Cerebellum (tissue), 4 donors: ENCODE measurements at places on chromosomes 3 and 15. TPM values are rescaled to one million over a fixed set of nuclear protein-coding genes. Genes with fewer than 3 reads are reported as not detected.

GRCh38 chr15:81419332-81419943, 45.4 kb upstream of the TMC3 start:
- no peak for DNase-seq

GRCh38 chr3:10557781-10558373, 52.5 kb upstream of the ATP2B2 start:
- DNase-seq = peak; percentile 48

GRCh38 chr15:51253366-51253765, 85.0 kb downstream of the CYP19A1 start:
- DNase-seq = no peak

DNA sequence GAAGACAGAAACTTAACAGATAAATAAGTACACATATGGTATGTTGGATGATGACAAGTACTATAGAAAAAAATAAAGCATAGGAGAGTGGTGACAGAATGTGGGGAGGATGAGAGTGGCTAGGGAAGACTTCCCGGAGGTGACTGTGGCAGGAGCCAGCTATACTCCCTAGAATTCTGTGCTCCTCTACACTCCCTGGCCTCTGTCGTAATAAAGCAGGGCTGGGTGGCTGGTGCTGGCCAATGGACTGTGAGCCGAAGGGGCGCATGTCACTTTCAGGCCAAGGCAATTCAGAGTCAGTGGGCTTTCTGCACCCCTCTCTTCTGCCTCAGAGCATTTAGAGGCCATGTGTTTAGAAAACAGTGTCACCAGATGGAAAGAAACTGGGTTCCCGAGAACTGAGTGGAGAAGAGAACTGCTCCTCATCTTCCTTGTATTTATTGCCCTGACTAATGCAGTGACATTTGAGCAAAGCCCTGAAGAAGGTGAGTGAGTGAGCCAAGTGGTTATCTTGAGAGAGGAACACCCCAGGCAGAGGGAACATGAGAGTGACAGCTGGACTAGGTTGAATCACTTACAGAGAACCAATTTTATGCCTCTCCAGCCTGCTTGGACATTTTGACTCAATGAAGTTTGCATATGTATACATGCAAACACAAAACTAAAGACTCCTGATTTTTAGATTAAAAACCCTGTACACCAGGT, 5.2 kb upstream of the VPS8 start:
- no peak for DNase-seq

DNA sequence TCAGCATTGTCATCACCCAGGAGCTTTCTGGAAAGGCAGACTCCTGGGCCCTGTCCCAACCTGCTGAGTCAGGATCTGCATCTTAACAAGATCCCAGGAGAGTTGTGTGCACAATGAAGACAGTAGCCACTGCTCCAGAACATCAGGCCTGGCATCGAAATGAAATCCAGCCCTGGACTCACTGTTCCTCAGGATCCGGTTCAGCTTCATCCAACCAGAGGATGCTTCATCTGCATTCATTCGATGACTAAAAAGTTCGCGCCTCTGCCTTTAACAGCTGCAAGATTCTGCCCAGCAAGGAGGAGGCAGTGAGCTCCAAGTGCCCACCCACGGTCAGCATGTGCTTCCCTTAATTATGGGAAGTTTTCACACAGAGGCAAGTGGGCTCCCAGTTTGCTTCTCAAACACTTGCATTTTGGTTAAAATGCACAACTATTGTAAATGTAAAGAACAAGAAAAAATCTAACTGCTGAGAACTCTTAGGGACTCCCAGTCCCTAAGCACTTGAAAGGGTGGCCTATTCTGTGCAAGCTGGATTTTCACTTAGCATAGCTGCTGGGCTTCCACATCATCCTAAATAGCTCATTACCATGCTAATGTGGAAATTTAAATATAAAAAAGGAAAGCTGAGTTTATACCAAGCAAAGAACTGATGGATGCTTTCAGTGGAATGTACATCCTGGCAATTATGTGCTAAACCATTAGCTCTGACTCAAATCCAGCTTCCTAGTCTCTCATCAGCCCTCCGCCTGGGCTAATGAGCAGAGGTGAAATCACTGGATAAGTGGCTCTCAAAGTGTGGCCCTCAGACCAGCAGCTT, 25.5 kb upstream of the ESYT3 start:
- DNase-seq = no peak

DNA sequence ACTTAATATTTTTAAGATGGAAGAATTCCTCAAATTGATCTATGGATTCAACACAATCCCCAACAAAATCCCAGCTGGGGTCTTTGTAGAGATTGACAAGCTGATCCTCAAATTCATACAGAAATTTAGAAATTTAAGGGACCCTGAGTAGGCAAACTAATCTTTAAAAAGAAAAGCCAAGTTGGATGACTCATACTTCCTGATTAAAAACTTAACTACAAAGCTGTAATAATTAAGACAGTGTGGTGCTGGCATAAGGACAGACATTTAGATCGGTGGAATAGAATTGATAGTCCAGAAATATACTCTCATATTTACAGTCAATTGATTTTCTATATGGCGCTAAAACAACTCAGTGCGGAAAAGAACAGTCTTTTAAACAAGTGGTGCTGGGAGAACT, 11.6 kb downstream of the FAM162A start:
- DNase-seq = no peak

DNA sequence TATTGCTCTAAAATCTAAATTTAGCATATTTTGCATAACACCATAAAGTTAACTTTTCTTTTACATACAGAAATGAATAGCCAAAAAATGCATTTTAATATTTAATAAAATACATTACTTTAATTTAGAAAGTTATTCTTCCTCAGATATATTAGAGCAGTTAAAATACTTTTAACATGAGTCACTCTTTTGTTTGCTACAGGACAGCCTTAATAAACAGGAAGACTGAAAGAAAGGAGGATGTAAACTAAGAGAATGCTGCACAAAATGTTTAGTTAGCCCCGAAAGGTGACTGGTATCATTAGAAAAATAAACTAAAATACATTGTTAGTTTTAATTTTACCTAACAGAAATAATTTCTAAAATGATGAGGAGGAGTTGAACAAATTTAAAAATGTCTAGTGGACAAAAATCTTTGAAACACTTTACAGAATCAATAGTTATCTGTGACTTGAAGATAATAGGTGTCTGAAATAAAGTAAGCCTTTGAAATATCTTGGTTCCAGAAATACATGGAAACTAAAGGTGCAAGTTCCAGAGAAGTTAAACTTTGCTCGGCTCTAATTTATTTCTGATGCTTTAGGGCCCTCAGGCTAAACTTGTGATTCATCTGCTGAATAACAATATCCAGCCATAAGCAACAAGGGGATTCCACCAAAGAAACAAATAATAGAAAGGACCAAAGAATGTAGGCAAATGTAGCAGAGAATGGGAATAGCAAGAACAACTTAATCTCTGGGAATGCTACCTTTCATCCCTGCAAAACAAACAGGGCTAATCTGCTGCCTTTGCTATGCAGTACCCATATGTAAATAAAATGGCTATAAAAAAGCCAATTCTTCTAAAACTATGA, 138.3 kb upstream of the UBP1 start:
- DNase-seq = no peak

DNA sequence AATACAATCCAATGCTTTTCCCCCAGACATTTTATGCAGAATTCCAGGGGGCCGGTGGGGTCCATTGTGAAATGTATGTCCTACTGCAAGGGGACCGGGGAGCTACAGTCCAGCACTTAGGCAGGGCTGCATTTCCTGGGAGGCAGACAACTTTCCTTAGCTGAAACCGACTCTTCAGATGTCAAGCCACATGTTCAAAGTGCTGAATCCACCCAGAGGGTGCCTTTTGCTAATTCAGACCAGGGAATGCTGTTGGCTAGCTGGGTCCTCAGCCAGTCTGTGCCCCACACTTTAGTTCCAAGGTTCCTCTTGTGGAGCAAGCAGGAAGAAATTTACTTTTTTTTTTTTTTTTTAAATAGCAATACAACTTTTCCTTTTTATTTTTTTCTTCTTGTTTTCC, 219.5 kb upstream of the LRTM1 start:
- no peak for DNase-seq

DNA sequence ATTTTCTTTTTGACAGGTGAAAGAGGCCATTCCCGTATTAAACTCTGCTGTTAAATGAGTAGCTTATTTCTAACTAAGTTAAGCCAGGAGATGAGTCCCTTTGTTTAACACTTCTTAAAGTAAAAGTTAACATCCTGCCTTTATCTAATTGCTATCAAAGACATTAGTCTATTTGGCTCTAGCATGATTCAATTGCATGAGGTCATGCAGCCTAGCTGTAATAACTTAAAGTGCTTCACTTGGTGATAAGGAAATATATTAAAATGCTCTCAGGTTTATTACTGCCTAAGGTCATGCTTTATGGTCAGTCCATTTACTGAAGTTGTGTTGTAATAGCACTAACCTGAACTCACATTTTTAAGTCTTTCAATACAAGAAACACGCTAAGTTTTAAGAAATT, 82.3 kb upstream of the MLF1 start:
- no peak for DNase-seq

- DNase-seq = no peak
Measured at GRCh38 chr3:154786724-154787123, 293.4 kb upstream of the MME start.

- DNase-seq = no peak
Measured at GRCh38 chr3:39325236-39325635, 4.3 kb upstream of the CCR8 start.

GRCh38 chr3:195117978-195118581, 152.9 kb downstream of the XXYLT1 start:
- DNase-seq = no peak

GRCh38 chr15:85941186-85941855, 138.3 kb upstream of the AGBL1 start:
- DNase-seq = no peak

DNA sequence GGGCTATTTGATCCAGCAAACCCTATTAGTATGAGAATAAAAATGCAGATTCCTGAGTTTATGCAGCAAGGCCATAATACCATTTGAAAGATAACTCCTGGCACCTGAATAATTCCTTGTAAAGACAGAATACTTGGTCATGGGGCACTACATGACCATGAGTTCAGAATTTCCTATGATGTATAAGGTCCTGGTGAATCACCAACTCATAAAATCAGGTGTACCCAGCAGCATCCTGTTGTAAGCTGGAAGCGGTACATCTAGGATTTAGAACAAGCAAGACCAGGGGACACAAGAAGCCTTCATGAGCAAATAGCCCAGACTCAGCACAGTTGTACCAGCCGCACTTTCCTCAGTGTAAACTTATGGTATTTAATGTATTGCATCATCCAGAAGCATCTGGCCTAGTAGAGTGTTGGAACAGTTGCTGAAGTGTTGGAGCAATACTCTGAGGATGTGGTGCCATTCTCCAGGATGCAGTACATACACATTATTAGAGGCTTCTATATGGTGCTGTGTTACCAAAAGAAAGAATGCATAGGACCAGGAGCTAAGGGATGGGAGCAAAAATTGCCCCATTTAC, 233.4 kb downstream of the SQOR start:
- DNase-seq = no peak

DNA sequence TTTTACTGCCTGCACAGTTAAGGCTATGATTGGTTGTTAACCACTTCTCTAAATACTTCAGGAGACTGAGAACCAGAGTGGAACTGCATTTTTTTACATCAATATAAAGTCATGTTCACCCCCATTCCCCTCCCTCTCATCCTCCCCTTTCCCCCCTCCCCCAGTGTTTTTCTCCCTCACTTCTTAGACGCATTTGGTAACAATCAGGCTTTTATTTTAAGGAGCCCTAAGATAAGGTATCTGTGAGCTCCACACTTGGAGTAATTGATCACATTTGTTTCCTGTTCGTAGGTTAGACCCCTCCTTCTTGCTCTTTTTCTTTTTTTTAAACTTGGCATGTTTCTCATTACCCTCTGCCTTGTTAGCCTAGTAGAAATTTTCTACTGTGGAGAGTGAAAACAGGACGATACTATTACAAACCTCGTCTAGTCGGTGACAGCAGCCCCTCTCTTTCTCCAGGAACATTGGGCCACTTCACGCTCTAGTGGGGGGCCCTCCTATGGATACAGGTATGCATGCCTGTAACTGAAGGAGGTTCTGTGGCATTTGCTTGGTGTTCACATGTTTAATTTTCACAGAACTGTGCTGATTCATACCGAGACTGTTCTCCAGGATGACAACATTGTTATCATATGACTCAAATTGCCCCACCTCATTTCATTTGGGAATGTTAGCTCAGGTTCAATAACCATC, 314.4 kb downstream of the MECOM start:
- DNase-seq = no peak

DNA sequence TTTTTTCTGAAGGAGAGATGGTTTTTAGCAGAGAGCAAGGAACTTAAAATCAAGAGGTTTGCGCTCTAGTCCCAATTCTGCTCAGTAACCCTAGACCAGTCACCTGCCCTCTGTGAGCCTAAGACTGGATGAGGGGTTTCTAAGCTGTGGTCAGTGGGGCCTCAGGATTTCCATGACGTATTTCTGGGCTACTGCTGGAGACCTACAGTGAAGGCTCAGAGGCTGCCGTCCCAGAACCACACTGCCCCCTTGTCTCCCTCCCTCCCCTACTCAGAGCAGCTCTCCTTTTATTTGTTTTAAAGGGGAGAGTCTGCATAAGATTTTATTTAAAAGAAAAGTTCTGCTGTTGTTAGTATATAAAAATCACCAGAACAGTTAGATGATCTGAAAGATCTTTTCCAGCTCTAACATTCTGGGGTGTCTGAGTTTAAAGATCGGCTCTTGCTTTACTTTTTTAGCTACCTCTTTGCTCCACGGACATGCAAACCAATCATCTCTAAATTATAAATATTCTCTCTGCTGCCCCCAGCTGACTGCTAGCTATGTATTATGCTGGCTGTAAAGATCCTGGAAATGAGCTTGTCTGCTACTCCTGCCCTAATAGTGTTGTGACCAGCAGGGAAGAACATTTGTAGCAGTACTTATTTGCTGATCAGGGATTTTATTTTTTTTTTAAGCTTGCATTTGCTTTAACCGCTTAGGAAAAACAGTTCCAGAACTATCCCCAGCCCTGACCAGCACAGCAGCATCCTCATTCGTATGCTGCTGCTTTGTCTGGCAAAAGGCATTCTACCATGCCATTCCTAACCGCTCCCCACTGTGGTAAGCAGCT, 28.6 kb upstream of the NDUFB4 start:
- DNase-seq = peak; percentile 75

GRCh38 chr3:127004641-127005397, 21.9 kb downstream of the PLXNA1 start:
- no peak for DNase-seq

- DNase-seq = no peak
Measured at GRCh38 chr15:82140886-82141285, 95.1 kb upstream of the MEX3B start.

GRCh38 chr15:72902245-72902918, 118.8 kb upstream of the ADPGK start:
- DNase-seq = peak; percentile 22

GRCh38 chr3:64824394-64824909, 136.7 kb upstream of the ADAMTS9 start:
- DNase-seq = no peak

- no peak for DNase-seq
Measured at GRCh38 chr15:25847051-25847450, 16.1 kb downstream of the ATP10A start.

Gene GOLGA8O
- not detected for total RNA-seq

Gene SOX14
- 0.73 TPM for total RNA-seq

Gene UROC1
- total RNA-seq = 0.27 TPM

Gene IRAK2
- 1.5 TPM for total RNA-seq

Gene GRK7
- 0.09 TPM for total RNA-seq

Gene NDUFAF3
- 26.8 TPM for total RNA-seq

Gene RBP2
- total RNA-seq = not detected

Gene ATP13A5
- 0.27 TPM for total RNA-seq

Gene ZNF774
- 6.1 TPM for total RNA-seq
